Retinal pigment epithelial cell (primary cell): ENCODE measurements at places on chromosomes 4 and X.

- no peak for DNase-seq
These were observed 287.1 kb downstream of the ANK2 start for GRCh38 chr4:113336556-113336955.

DNA sequence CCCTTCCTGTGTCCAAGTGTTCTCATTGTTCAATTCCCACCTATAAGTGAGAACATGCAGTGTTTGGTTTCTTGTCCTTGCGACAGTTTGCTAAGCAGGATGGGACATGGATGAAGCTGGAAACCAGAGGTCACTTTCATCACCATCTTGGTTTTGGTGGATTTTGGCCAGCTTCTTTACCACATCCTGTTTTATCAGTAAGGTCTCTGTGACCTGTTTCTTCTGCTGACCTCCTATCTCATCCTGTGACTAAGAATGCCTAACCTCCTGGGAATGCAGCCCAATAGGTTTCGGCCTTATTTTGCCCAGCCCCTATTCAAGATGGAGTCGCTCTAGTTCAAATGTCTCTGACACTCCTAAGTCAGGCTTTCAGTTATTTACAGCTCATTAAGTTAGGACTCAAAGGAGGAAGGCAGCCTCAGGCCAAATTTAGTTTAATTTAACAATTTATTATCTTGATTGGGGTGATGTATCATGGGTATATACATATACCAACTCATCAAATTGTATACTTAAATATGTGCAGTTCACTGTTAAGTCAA, 169.9 kb upstream of the NDP start:
- no peak for DNase-seq

GRCh38 chr4:44861756-44862155, 135.4 kb upstream of the GNPDA2 start:
- DNase-seq: no peak

DNA sequence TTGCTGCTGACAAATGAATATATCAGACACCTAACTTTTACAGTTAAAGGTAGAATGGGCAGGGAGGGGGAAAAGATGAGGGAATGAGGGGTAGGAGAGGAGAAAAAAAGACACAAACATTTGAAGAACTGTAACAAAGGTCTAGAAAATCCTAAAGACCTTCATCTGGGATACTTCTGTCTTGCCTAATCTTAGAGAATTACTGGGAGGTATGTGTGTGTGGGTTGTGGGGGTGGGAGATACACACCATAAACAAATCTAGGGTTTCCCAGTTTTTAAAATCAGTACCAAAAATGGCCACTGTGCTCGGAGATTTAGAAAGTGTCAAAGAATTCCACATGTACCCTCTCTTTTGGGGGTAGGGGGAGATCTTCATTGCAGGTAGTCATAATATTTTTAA, 166.7 kb downstream of the SH3KBP1 start:
- DNase-seq: no peak

- no peak for DNase-seq
These were observed 78.4 kb downstream of the PWWP3B start for GRCh38 chrX:106246511-106246910.

DNA sequence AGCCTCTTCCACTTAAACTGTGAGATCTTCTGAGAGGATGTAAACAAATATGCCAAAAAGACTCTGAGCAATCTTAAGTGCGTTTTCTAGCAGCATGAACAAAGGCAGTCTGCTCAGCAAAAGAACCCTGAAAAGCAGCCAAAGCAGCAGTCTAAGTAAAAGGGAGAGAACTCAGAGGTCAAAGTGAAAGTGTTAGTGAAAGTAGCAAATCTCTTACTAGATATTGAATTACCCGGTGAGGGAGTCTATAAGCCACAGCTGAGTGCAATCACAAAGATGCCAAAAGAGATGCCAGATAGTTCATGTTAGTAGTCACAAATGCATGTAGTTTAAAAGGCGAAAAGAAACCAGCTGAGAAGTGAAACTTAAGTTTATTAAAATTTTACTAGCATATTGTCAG, 7.9 kb upstream of the GNRHR start:
- DNase-seq: peak; percentile 22

DNA sequence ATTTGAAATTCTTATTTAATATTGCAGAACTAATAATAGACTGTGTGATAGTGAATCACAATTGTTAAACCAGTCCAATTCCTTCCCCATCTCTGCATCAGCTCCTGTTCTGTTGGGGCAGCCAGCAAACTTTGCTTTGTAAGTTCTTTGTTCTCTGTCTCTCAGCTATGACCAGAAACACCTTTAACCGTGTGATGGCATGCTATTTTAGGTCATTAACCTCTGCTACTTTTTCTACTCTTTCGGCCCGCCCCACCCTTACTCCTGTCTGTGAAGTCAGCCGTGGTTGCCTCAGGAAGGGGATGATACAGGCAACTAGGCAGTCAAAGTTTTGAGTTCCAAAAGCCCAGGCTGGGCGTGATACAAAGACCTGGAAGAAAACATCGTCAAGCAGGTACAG, 51.3 kb upstream of the EGFL6 start:
- DNase-seq: no peak

GRCh38 chr4:128310266-128310697, 22.7 kb upstream of the PGRMC2 start:
- no peak for DNase-seq

DNA sequence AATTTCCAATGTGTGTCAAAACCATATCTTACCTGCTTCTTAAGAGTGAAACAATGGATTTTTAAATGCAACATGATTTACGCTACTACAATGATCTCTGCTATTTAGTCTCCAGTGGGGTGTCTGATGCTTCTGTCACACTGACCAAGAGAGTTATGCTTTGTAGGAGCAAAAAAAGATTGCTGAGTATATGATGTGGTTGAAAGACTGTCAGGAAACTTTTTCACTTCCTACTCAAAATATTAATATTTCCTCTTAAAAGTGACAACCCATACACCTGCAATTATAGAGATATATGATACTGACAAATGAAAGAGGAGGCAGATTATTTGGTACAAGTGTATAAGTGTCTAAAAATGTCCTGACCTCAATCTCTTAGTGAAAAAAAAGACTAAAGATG, 105.2 kb upstream of the BMP3 start:
- no peak for DNase-seq

DNA sequence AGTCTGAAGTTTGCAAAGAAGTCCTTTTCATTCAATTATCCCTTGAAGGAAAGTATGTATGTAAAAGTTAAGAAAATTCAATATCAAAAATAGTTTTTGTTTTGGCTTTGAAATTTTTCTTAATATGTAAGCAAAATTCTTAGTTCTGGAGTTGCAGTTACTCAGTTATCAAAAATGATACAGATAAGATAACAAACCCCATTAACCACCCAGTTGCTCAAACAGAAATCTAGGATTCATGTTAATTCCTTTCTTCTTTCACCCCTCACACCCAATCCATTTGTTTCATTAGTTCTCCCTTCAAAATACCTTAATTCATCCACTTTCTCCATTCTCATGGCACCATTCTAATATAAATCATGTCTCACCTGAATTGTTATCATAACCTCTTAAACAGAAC, 40.5 kb upstream of the JADE1 start:
- DNase-seq: no peak

GRCh38 chrX:46803140-46803539, 33.7 kb upstream of the RP2 start:
- DNase-seq: no peak

GRCh38 chrX:102126863-102127262, 1.4 kb downstream of the TCEAL2 start:
- no peak for DNase-seq

- no peak for DNase-seq
These were observed 578.0 kb downstream of the BCOR start for GRCh38 chrX:39519566-39520301.

GRCh38 chr4:183499801-183500200, 5.1 kb upstream of the ING2 start:
- no peak for DNase-seq

- DNase-seq: no peak
These were observed 91.9 kb upstream of the PPP1R2C start for GRCh38 chrX:42869659-42870476.

- no peak for DNase-seq
These were observed 14.9 kb downstream of the VBP1 start for GRCh38 chrX:155231163-155231562.
